Right ventricle myocardium inferior (tissue), 1 donor: ENCODE measurements at places on chromosomes 3 and 15. TPM values are rescaled to one million over a fixed set of nuclear protein-coding genes. Genes with fewer than 3 reads are reported as not detected.

The DUOX2 gene
- 0.08 TPM for total RNA-seq

The CORO2B gene
- 8.5 TPM for total RNA-seq

The ISLR2 gene
- total RNA-seq: 1.3 TPM

The IL17RD gene
- 6.7 TPM for total RNA-seq

The CCDC80 gene
- total RNA-seq: 78.2 TPM

The ACOX2 gene
- 33.4 TPM for total RNA-seq

The MAGI1 gene
- total RNA-seq: 33.1 TPM

The COL6A6 gene
- total RNA-seq: 2.2 TPM

The ECE2 gene
- total RNA-seq: not detected

The C3orf85 gene
- not detected for total RNA-seq

The GOLGA8S gene
- total RNA-seq: 0.30 TPM

The CEP19 gene
- total RNA-seq: 1.9 TPM

The DUOXA2 gene
- total RNA-seq: not detected

The TRAT1 gene
- total RNA-seq: not detected

The DLL4 gene
- total RNA-seq: 11.1 TPM

The SKOR1 gene
- total RNA-seq: not detected

The PLSCR4 gene
- total RNA-seq: 20.3 TPM

The TRPC1 gene
- 9.2 TPM for total RNA-seq

The PTX3 gene
- 0.16 TPM for total RNA-seq

The SCAMP5 gene
- total RNA-seq: 1.9 TPM

The ACKR4 gene
- total RNA-seq: 2.8 TPM

The SERPINI2 gene
- total RNA-seq: not detected

The ALG1L2 gene
- total RNA-seq: not detected

The ANKUB1 gene
- not detected for total RNA-seq

The TGM5 gene
- total RNA-seq: not detected

The ROPN1B gene
- total RNA-seq: 4.6 TPM

The NOP10 gene
- 157 TPM for total RNA-seq

The MAP1A gene
- total RNA-seq: 21.4 TPM

The SLC6A11 gene
- total RNA-seq: not detected

The CCDC191 gene
- total RNA-seq: 0.78 TPM

The RARRES1 gene
- total RNA-seq: 22.3 TPM

The ADAMTSL3 gene
- total RNA-seq: 11.5 TPM

The MUSTN1 gene
- 26.5 TPM for total RNA-seq

The RARB gene
- total RNA-seq: 17.5 TPM

The CHRFAM7A gene
- 2.0 TPM for total RNA-seq

The SCAANT1 gene
- not detected for total RNA-seq

The POC1A gene
- total RNA-seq: 1.7 TPM

The CKMT1A gene
- 0.43 TPM for total RNA-seq

The GMPPB gene
- total RNA-seq: 18.1 TPM

The RLBP1 gene
- total RNA-seq: not detected

The PLEKHO2 gene
- total RNA-seq: 10.4 TPM

The KLHL25 gene
- 4.5 TPM for total RNA-seq

The RNU6-1 gene
- not detected for total RNA-seq

The PEX5L gene
- 0.16 TPM for total RNA-seq

The EXD1 gene
- total RNA-seq: not detected

The SPINT1 gene
- total RNA-seq: 2.0 TPM

The MOBP gene
- total RNA-seq: not detected

The IQGAP1 gene
- 47.6 TPM for total RNA-seq

The LIPH gene
- 0.22 TPM for total RNA-seq

The KBTBD13 gene
- 8.4 TPM for total RNA-seq

The LRRC34 gene
- total RNA-seq: 1.6 TPM

The HTR3E gene
- total RNA-seq: not detected

The VEPH1 gene
- 0.41 TPM for total RNA-seq

The CCR9 gene
- total RNA-seq: not detected

The GUCA1C gene
- not detected for total RNA-seq
